ENCODE measurements at places on chromosomes 11 and 22.

GRCh38 chr11:128501632-128502549 lies 85.5 kb downstream of the ETS1 start:
- no peak for DNase-seq

DNA sequence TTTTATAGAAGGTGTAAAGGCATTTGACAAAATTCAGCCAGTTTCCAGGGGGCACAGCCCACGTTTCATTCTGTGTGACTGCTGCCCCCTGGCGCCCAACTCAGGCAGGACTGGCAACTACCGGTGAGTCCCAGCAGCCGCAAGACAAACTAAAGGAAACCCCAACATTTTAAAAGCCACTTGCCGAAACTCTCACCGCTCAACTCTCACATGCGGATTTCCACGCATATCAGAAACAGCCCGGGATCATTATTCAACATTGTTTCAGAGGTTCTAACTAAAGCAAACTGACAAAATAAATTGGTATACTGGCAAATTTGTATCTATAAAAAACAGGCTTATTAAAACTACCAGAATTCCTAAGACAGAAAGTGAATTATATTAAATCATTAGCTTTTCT lies 48.2 kb downstream of the MORC2 start:
- DNase-seq, result peak; percentile 77

GRCh38 chr11:44351898-44352498 lies 42.1 kb upstream of the ALX4 start:
- DNase-seq, result no peak

DNA sequence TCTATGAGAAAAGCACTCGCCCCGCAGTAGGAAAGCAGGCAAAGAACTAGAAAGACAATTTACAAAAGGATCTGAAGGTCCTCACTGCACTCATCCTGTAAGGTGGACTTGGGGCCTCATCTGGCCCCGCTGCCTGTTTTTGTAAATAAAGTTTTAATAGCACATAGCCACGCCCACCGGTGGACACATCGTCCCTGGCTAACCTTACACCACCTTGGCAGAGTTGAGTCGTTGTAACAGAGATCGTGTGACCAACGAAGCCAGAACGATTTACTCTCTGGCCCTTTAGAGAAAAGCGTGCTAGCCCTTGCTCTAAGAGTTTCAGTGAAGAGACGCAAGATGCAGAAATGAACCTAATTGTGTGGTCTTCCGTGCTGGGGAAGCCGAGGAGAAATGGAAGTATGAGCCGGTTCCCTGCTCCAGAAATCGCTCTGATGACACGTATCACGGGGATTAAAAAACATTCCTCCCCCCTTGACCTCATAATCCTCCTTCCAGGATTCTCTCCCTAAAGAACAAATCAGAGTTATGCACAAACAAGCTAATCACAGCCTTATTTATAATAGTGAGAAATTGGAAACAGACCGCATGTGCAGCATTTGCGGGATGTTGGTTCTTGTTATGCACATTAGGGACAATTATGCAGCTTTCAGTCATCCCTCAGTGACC lies 80.1 kb downstream of the CDKN1C start:
- DNase-seq, result no peak

DNA sequence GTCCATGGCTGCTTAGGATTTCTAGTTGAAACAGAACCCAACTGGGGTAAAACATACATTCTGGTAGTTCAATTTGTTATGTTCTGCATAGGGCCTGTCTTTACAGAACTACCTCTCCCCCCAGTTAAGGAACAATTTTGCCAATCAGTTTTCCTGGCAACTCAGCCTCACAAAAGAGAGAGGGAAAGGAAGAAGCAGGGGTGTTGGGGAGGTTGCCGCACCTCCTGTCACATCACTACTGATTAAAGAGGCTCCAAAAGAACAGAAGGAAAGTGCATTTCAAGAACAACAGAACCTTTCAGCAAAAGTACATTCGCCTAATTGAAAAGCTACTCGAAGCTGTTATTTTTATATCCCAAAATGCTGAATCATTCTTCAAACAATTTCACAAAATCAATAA lies 217.6 kb downstream of the CADM1 start:
- no peak for DNase-seq

GRCh38 chr11:85431319-85431718 lies 195.8 kb downstream of the DLG2 start:
- DNase-seq, result no peak

DNA sequence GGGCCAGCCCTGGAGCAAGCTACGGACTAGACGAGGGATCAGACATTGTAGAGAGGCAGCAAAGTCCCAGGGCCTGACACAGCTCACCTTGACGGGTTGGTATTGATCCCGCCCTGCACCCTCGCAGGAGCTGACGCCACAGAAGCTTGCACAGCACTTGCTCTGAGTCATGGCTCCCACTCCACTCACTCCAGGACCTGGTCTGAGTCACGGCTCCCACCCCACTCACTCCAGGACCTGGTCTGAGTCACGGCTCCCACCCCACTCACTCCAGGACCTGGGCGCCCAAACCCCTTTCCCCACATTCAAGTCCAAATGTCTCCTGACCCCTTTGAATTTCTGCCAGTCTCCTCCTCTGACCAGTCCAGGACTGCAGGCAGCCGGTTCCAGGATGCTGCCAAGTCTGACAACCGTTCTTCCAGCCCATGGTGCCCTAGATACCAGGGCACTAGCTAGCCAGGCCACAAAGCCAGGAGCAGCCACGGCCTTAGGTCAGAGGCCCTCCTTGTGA lies 6.0 kb upstream of the PNPLA5 start:
- no peak for DNase-seq

DNA sequence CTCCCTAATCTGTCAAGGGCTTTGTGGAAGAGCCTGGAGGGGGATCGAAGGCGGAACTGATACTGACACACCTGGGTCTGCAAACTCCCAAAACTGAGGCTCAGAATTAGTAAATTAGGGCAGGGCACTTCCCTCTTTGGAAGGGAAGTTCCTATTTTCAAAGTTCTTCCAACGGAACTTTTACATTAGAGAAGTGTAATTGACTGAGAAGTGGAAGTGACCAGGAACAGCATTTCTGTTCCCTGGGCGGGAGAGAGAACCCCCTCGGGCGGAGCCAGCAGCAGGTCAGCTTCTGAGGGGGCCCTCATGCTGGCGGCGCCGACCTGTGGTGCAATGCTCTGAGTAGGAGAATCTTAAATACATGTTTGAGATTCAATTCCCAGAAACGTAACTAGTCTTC lies 1.1 kb upstream of the CBL start:
- peak; percentile 50 for DNase-seq

DNA sequence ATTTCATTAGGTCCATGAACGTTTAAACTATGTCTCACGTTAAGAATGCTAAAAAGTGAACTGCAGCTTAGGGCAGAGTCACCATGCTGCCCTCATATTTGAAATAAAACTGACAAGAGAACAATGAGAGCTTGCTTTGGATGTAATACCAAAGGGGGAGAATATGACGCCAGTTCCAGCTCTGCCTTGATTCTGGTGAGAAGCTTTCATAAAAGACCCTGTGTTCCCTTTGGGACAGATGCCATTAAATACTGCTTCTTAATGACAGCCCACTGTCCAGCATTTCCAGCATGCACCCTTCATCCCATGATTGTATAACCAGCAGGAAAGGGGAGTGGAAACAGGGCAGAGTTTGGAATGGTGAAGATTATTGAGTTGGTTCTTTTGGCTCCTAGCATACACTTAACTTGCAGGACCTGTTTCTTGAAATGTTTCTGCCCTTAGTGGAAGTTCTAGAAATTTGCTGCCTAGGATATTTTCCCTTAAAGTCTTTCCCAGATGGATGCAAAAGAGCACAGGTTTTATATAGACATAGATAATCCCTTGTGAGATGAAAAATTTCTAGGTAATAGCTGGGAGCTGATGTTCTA lies 139.3 kb upstream of the LDLRAD3 start:
- DNase-seq, result no peak

GRCh38 chr11:28259177-28259843 lies 151.1 kb downstream of the METTL15 start:
- no peak for DNase-seq

All from ELF-1 (cell line).